Foreskin keratinocyte (primary cell): ENCODE measurements at places on chromosomes 16 and 17. TPM values are rescaled to one million over a fixed set of nuclear protein-coding genes. Genes with fewer than 3 reads are reported as not detected.

- DNase-seq, result peak; percentile 75
Measured at GRCh38 chr16:68005786-68006286, 6.6 kb upstream of the DPEP2 start.

GRCh38 chr17:76253841-76254240 is 11.3 kb upstream of the UBALD2 start:
- no peak for DNase-seq

GRCh38 chr16:85935391-85935973 is 36.5 kb downstream of the IRF8 start:
- DNase-seq, result no peak

DNA sequence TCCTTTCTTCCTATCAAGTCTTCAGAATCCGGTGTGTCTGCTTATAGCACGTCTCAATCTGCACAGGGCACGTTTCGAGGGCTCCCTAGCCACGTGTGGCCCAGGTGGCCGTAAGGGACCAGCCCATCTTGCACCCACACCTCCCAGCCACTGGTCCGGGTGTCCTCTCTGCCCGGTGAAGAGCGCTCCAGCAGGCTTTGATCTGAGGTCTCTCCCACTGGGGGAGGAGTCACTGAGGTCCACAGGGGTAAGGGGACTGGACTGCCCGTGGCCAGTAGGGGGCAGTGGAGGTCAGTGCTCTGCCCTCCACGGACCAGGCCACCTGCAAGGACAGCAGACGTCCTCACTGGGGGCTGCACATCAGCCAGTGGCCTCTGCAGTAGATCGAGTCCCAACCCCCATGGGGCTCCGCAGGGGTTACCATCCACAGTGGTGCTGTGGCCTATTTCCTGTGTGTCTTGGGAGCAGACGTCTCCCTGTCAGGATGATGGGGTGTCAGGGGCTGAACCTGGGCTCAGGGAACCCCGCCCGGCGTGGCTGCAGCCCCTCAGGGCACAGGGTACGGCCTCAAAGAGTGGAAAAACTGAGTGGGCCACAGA is 204.1 kb upstream of the CIBAR2 start:
- DNase-seq, result no peak

DNA sequence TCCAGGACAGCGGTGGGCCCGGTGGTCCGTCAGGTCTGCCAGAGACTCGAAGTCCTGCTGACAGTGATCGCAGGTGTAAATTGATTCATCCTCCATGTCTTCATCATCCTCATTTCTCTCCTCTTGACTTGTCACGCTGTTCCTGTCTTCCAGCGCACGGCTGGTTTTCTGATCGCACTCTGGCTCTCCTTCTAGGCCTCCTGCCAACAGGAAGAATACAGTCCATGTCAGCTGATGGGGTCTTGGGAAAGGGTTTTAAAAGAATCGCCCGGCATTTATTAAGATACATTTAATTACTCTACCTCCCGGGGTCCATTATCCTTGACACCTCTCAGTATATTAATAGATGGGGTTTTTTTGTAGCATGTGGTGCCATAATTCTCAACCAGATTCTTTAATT is 125.1 kb downstream of the ZNF423 start:
- DNase-seq, result no peak

DNA sequence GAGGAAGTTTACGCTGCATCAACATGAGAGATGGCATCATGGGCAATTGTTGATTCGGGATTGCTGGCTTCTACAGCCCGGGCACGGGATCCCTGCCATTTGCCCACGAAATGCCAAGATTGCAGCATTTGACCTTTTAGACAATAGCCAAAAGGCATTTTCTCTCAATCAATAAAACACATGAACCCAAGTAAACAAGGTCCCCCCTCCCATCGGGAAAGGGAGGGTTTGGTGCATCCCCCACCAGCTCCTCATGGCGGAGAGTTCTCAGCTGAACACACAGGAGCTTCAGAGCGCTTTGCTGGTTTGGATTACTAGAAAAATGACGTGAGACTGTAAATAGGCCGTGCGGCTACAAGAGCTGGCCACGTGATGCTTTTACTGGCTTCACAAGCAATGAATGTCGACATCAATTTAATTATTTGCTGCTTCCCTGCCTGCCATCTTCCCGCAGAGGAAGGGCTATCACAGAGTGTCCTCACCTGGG is 147.6 kb downstream of the C16orf95 start:
- no peak for DNase-seq

DNA sequence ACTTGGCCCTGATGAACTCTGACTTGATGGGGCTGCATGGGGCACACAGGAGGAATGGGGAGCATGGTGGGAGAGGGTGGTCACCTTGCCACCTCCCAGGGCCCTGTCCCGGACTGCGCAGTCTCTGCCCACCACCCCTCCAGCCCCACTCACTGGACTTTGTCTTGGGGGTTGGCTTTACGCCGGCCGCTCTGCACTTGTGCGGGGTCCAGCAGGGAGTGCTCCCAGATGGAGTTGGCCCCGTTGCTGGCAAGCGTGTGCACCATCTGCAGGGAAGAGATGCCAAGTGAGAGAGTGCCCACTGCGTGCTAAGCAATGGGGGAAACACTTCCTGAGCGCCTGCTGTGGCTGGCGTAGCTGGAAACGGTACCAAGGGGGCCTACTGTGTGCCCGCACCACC is 6.7 kb downstream of the GIT1 start:
- no peak for DNase-seq

DNA sequence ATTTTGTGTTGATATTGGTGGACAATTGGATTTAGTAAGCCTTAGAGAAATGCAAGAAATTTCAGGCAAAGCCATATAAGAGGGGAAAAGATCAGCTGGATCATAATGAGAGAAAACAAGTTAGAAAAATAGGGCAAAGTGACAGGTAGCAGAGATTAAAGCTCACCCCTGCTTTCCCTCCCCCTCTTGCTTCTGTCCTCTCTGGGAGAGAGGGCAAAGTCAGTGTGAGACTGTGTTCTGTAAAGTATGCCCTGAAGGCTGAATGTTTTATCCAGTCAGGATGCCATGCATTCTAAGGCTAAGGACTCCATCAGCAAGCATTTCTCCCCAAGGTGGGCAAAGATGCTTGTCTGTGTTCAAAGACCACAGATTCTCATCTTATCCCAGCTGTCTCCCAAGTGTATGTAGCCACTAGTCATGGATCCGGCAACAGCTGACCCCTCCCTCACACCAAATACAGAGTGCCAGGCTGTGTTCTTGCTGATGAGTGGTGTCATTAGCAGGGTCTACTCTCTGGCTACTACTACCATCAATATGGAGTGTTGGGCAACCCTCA is 136.2 kb upstream of the DNAH9 start:
- DNase-seq, result no peak

DNA sequence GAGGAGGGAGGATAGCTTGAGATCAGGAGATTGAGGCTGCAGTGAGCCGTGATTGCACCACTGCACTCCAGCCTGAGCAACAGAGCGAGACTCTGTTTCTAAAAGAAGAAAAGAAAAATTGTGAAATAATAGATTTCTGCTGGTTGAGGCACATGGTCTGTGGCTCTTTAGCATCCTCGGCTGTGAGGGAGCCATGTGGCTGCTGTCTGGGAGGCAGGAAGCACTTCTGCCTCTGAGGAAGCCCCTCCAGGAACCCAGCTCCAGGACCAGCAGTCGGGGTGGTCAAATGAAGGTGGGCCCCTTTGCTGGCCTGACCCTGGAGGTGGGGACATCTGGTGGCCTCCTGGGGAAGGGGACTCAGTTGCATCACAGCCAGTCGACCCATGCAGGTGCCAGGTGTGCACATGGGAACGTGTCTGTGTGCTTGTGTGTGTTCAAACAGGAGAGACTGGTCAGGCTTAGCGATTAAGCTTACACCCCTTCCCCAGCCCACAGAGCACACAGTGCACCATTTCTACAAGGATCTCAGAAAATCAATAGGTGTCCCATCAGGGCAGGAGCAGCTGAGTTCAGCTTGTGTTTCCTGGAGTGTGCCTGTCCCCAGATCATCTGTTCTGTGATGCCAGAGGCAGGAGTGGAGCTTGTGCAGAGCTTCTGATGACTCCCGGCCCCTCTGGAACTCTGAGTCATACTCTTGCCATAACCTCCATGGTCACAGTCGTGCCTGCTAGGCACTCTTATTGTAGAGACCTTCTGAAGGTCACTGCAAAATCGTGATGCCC is 24.3 kb upstream of the MGAT5B start:
- no peak for DNase-seq

GRCh38 chr17:48471817-48472410 is 41.9 kb upstream of the SKAP1 start:
- DNase-seq, result no peak

DNA sequence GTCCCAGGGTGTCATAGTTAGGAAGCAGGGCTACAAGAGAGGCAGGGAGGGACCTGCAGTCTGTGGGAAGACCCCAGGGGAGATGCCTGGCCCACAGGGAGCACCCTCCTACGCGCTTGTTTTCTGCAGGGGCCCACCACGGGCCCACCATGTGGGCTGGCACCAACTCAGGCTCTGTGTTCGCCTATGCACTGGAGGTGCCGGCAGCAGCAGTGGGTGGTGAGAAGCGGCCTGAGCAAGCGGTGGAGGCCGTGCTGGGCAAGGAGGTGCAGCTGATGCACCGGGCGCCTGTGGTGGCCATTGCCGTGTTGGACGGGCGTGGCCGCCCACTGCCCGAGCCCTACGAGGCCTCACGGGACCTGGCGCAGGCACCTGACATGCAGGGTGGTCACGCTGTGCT is 15.0 kb downstream of the LLGL1 start:
- DNase-seq, result no peak

DNA sequence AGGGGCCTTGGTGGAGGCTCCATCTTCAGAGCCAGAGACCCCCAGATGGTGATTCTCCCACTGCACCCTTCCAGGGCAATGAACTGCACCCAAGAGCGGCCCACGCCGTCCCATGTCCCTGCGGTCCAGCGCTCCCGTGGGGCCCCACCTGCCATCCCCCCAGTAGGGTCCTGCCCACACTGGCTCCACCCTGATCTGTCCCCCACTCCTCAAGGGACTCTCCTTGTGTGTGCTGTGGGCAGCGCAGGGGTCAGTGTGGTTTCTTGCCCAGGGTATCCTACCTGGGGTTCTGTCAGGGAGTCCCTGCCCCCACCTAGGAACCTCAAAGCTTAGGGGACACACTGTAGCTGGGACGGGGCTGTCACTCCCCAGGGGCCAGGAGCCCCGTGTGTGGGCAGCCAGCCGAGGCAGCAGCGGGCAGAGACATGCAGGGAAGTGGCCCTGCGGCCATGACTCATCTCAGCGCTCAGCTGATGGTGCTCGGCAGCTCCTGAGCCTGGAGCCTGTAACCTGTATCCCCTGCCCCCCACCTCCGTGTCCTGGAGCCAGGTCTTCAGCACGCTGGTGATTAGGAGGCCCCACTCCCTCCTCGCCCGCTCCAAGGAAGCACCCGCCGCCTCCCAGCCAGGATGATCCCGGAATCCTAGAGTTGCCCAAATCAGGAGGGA is 35.7 kb upstream of the SSTR5 start:
- peak; percentile 63 for DNase-seq

GRCh38 chr17:77145612-77146245 is 5.0 kb downstream of the SEC14L1 start:
- no peak for DNase-seq

DNA sequence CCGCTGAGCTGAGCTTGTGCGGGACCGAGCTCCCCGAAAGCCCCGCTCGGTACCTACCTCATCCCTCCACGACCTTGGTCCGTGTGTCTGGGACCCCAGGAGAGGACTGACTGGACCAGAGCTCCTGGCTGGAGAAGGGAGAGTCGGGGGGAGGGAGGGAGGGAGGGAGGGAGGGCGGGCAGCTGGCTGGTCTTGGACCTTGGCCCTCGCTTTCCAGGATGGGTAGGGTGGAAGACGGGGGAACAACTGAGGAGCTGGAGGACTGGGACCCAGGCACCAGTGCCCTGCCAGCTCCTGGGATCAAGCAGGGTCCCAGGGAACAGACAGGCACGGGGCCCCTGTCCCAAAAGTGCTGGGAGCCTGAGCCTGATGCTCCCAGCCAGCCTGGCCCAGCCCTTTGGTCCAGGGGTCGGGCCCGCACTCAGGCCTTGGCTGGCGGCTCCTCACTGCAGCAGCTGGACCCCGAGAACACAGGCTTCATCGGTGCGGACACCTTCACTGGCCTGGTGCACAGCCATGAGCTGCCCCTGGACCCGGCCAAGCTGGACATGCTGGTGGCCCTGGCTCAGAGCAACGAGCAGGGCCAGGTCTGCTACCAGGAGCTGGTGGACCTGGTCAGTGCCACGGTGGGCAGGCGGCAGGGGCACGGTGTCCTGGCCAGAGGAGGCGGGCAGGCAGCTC is 553 bp downstream of the RHBDL1 start:
- DNase-seq, result no peak

- DNase-seq, result no peak
Measured at GRCh38 chr16:71356051-71356740, 2.3 kb upstream of the CALB2 start.

Gene PPP4C
- polyA plus RNA-seq, result 166 and 169 TPM in 2 replicates

Gene CCL8
- polyA plus RNA-seq, result not detected in 2 replicates

Gene GNAO1
- 0.03 and 0.08 TPM in 2 replicates for polyA plus RNA-seq

Gene CXCL16
- 21.0 and 23.7 TPM in 2 replicates for polyA plus RNA-seq

Gene MPP2
- polyA plus RNA-seq, result 0.40 and 0.49 TPM in 2 replicates

Gene SCNN1G
- 0.01 TPM in 1 of 2 replicates, not detected in the other for polyA plus RNA-seq

Gene TBX2
- polyA plus RNA-seq, result not detected in 2 replicates

Gene CD300H
- polyA plus RNA-seq, result not detected in 2 replicates
